Stimulated activated CD8-positive, alpha-beta memory T cell treated with anti-CD3 and anti-CD28 coated beads, Interleukin-12 subunit alpha, Interleukin-12 subunit beta, amount 100 ng/mL, for 1 hour (primary cell): ENCODE measurements at places on chromosomes 2 and 18.

DNA sequence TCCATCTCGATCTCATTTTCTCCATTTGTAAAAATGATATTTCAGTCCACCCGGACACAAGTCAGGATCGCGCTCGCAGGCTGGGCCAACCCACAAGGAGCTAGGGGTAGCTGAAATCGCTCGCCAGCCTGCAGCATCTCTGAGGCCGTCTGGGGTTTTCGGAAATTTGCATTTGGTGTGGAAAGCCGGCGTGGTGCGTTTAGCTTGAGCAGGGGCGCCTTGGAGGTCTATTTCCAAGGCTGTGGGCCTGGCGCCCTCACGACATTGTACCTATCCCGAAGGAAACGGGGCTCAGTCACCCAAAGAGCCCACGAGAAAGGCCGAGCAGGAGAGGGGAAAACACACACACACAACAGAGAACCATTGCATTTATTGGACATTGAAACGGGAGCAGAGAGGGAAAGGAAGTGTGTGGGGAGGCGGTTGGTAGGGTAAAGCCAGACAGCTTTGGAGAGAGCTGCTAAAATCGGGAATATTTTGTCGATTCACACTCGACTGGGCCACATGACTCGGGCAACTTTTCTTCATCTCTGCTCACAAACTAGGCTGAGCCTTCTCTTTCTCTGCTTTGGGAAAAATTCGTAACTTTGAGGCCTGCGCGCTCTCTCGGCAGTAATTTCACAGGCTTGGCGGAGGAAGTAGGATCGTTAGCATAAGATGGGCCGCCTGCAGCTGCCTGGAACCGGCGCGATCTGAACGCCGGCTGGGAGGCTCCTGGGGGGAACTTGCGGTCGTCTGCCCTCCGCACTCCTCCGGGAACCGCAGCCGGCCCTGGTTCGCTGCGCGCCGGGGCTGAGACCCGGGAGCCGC lies 1.1 kb upstream of the HOXD8 start:
- no peak for DNase-seq

DNA sequence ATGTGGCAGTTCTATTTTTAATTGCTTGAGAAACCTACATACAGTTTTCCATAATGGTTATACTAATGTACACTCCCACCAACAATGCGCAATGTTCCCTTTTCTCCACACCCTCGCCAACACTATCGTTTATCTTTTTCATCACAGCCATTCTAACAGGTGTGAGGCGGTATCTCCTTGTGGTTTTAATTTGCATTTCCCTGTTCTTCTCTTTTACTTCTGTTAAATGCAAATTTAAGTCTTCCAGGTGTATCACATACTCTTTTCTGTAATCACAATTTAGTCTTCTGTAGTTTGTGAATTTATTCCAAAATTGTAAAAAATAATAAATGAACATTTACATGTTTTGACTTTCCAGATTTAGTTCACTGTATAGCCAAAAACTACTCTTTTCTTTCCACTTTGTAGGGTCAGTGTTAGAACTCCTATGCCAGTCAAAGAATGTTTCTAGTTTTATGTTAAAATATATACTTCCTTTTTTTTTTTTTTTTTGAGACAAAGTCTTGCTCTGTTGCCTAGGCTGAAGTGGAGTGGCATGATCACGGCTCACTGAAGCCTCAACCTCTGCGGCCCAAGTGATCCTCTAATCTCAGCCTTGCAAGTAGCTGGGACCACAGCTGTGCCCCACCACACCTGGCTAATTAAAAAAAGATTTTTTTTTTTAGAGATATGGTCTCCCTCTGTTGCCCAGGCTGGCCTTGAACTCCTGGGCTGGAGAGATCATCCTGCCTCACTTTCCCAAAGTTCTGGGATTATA lies 15.4 kb upstream of the ACYP2 start:
- no peak for DNase-seq

DNA sequence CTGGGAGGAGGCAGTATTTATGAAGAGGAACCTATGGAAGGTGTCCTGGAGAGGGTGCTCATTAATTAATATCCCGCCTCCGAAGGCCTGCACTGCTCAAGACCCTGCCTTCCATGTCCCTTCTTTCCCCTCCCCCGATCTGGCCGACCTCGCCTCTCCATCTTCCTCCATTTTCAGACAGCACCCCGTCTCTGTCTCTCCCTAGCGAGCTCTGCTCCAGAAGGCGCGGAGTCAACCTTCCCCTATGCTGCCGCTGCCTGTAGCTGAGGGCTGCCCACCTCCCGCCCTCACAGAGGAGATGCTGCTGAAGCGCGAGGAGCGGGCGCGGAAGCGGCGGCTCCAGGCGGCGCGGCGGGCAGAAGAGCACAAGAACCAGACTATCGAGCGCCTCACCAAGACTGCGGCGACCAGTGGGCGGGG lies 1.1 kb upstream of the WBP1 start:
- DNase-seq, result no peak

DNA sequence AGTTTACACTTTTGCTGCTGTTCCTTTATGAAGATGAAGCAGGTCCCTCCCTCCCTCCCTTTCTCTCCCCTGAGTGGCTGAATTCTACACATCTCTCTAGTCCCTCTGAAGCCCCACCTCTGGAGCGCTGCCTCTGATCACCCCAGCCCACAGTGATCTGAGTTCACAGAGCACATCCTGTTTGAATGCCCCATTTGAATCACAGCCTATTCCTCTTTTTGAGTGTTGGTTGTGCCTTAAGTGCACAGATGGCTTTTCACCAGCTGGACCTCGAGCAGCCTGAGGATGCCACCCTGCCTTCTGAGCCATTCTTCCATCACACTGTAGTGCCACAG lies 87.1 kb downstream of the ITGB1BP1 start:
- DNase-seq, result no peak
